ENCODE measurements at places on chromosomes 3 and 15.

DNA sequence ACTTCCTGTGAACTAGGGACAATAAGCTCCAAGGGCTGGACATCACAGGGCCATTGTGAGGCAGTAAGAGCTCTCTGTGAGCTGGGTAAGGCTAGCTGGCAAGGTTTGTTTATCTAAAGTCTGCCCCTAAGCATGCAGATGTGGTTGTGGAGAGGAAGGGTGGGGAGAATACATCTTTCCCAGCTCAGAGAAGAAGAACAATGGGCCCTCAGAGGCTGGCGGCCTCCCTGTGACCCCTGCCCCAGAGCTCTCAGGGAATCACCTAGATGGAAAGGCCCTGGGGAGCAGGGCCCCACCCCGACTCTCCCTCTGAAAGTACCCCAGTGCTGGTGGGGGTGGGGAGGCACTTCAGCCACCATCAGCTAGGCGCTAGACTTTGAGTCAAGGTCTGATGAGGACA lies 4.3 kb upstream of the AP3B2 start:
- DNase-seq: no peak

DNA sequence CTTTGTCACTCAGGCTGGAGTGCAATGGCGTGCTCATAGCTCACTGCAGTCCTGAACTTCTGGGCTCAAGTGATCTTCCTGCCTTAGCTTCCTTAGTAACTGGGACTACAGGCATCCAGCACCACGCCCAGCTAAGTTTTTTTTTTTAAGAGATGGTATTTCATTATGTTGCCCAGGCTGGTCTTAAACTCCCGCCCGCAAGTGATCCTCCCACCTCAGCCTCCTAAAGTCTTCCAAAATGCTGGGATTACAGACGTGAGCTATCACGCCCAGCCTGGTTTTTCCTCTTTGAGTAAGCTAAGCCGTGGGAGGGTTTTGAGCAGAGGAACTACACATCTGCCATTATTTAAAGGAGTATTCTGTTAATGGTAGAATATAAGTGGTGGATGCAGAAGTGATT lies 7.4 kb upstream of the LRRFIP2 start:
- no peak for DNase-seq

DNA sequence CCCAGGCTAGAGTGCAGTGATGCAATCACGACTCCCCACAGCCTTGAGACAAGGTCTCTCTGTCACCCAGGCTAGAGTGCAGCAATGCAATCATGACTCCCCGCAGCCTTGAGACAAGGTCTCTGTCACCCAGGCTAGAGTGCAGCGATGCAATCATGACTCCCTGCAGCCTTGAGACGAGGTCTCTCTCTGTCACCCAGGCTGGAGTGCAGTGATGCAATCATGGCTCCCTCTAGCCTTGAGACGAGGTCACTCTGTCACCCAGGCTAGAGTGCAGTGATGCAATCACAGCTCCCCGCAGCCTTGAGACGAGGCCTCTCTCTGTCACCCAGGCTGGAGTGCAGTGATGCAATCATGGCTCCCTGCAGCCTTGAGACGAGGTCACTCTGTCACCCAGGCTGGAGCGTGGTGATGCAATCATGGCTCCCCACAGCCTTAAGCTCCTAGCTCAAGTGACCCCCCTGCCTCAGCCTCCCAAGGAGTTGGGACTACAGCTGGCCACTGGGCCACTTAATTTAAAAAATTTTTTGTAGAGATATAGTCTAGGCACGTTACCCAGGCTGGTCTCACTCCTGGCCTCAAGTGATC lies 26.1 kb downstream of the TFRC start:
- DNase-seq: no peak

DNA sequence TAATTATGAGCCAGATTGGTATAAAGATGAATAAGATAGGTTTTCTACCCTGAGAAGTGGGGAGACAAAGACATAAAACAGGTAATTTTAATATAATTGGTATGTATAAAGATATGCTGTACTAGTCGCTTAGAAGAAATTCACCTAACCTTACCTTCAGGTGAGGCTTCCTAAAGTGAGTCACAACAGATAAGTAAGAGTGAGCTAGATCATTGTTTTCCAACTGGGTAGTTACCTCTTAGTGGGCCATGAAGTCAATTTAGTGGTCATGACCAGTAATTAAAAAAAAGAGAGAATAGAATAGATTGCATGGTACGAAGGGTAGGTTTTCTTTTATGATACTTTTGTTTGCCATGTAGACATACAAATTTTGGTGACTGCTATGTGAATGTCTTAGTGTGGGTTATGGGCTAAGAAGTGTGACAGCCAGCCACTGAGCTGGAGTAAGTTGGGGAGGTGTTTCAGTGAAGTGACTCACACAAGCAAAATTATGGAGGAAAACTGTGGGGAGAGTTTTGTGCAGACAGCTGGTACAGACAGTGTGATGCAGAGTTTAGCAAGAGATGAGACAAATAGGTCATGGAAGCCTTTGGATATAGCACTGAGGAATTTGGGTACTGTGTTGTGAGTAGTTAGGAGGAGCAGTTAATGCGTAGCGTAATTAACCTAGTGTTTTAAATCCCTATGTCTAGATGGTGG lies 8.2 kb downstream of the TRNT1 start:
- DNase-seq: no peak

GRCh38 chr3:13546667-13547171 lies 2.2 kb upstream of the FBLN2 start:
- DNase-seq: peak; percentile 84

GRCh38 chr3:188348435-188349244 lies 194.7 kb downstream of the LPP start:
- peak; percentile 89 for DNase-seq

- no peak for DNase-seq
Measured at GRCh38 chr15:77584201-77584600, 48.5 kb downstream of the LINGO1 start.

GRCh38 chr3:18825665-18826064 lies 322.6 kb upstream of the KCNH8 start:
- DNase-seq: no peak

- DNase-seq: no peak
Measured at GRCh38 chr3:172260381-172260780, 187.9 kb downstream of the GHSR start.

DNA sequence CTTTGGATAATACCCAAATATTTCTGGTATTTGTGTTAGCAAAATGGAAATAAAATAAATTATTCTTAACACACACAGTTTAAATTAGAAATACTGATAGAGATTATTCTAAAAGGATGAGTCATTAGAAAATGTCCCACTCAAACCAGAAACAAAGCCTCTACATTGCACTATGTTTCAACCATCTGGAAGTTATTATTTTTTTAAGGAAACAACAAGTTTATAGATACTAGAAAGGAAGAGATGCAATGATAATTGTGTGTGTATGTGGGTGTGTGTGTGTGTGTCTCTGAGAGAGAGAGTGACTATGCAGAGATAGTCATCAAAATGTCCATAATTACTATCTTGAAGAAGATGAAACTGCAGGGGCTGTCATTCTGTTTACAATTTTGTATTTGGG lies 1340.5 kb downstream of the ROBO1 start:
- DNase-seq: no peak

GRCh38 chr15:89333959-89334509 lies 590 bp downstream of the POLG start:
- DNase-seq: no peak

DNA sequence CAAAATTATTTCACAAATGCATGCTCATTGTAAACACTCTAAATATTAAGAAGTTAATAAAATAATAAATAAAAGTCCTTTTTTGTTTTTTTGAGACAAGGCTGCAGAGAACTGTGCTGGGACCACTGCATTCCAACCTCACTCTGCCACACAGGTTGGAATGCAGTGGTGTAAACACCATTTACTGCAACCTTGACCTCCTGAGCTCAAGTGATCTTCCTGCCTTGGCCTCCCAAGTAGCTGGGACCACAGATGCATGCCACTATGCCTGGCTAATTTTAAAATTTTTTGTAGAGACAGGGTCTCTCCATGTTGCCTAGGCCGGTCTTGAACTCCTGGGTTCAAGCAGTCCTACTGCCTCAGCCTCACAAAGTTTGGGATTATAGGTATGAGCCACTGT lies 578.4 kb downstream of the ZIC1 start:
- DNase-seq: no peak

DNA sequence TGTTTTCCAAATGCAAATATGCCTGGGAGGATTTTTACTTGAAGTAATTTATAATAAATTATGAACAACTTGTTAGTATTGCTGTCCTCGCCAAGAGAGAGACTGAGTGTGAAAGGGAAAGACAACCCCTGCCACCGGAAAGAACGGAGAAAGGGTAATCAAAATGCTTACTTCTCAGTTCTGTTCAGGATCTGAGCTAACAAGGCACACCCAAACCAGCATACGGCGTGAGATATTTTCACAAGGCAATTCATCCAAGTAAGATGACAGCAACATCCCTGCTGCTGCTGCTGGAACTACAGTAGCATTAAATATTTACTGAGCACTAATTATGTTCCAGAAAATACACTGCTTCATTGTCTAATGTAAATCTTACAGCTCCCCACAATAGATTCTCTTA lies 96.1 kb downstream of the KBTBD8 start:
- no peak for DNase-seq

DNA sequence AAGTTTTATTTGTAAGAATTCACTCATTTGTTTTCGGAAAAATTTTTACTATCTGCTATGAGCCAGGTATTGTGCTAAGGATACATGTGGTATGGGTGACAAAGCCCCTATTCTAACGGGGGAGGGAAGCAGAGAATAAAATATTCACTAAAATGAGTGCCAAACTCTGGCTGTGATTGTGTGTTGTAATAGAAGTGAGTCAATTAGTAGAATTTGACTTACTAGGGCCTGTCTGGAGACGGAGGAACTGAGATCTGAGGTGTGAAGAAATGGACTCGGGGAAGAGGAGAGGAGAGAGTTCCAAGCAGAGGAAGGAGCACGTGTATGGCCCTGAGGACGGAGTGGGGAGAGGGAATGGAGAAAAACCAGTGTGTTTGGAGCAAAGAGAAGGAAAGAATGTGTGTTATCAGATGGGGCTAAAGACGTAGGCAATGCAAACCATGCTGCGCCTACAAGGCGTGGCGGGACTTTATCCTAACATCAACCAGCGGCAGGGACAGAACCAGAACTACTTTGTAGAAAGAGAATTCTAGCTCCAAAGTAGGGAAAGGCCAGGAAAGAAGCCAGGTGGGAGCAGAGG lies 89.1 kb downstream of the OSBPL10 start:
- DNase-seq: no peak

- no peak for DNase-seq
Measured at GRCh38 chr3:16109929-16110328, 64.6 kb upstream of the GALNT15 start.

- no peak for DNase-seq
Measured at GRCh38 chr15:45993508-45993907, 358.7 kb downstream of the SQOR start.

GRCh38 chr3:43448098-43448497 lies 161.8 kb downstream of the SNRK start:
- DNase-seq: no peak

DNA sequence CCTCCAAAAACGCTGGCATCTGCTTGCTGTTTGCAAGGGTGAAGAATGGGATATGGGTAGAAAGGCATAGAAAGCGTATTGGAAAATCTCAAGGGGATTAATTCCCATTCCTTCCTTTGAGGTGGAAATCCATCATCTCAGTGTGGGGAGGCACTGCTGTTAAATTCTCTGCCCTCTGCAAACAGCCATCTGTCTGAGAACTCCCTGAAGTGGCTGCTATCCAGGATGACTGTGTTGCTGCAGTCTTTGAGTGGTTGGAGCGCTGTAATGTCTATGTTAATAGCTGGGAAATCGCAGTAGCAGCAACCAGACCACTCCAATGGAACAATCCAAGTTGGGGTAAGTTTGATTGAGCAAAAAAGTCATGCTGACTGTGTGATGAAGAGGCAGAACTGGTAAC lies 625.9 kb downstream of the NLGN1 start:
- DNase-seq: no peak

DNA sequence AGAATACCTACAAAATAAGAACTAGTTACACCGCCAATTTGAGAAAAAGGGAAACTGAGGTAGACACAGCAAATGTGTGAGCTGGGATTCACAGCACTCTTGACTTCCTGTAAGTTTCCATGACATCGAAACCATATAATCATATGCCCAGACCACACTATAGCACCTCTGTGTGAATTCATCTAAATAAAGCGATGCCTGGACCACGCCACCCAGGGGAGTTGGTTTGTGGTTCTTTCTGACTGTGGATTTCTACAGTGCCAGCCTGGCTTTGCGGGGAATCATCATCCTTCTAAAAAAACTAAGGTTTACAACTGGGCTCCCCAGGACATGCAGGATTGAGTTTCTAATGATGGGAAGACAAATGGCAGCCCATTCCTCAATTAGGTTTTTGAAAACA lies 23.5 kb upstream of the CA12 start:
- no peak for DNase-seq

- peak; percentile 75 for DNase-seq
Measured at GRCh38 chr3:9976721-9977709, 9.6 kb downstream of the EMC3 start.

DNA sequence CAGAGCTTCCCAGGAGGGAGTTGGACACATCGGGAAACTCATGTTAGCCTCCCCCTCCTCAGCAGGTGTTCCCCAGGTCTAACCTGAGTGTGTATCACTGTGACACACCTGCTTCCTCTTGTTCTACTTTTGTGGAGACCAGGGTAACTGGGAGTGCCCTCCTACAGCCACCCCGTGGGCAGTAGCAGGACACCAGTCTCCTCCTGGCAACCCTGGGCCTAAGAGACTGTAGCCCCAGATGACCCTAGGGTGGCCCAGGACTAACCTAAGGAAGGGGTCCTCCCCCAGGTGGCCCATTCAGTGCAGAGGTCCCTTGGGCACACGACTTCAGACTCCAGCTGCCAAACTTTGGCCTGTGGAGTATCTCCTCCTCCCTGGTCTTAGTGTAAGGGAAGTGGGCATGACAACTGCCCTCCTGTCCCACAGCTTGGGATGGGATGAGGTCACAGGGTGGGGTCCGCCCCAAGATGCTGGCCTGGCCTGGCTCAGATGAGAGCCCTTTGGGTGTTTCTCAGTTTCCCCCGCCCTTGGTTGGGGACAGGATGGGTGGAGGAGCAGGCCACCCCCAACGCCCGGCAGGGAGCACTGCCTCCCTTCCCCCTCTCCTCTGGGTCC lies 4.8 kb downstream of the CSK start:
- peak; percentile 68 for DNase-seq

DNA sequence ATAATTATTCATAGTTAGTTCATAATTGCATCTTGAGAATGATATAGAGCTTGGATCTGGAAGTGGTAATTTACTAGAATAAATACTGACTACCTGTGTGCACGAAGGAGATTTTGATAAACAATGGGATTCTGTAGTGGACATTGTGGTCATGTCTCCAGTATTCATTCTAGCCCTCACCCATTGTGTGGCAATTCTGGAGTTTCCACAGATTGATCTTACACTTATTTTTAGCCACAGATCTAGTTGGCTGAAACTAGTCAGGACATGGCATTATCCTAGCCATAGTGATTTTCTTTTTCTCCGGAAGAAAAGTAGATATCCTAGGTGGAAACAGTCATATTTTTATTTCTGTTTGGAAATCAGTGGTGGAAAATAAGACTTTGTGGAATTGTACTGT lies 833.1 kb downstream of the NAALADL2 start:
- no peak for DNase-seq

DNA sequence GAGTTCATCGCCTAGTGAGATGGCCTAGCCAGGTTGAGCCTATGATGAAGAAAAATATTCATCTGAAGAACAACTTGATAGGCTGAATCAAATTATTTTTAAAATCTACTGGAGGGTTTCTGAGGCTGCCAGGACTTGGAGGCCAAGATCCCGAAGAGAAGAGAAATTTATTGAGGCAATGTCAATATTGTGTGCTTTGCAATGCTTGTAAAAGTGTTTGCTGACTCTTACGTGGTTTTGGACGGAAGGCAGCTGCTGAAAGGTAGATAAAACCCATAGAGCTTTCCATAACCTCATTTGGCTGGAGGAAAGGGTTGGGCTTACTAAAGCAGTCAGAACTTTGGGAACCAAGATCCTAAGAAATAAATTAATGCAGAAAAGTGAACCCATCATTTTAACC lies 361.0 kb upstream of the IL12A start:
- no peak for DNase-seq

Measured in left ventricle myocardium superior (tissue), 1 donor.